ENCODE measurements at places on chromosomes 4 and X.

DNA sequence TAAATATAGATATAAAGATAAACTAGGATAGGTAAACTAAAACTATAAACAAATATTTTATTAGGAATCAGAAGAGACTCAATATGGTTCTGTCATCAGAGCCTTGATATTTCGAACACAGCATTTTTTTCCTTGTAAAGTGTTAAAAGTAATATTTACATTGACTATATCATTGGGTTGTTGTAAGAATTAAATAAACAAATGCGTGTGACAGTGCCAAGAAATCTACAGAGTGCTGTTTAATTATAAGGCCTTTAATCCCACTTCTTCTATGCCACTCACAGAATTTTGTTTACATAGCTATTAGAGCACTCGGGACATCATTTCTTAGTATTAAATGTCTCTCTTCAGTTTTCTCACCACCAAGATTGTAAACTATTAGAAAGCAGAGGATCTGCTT is 807.4 kb downstream of the FSTL5 start:
- no peak for DNase-seq

DNA sequence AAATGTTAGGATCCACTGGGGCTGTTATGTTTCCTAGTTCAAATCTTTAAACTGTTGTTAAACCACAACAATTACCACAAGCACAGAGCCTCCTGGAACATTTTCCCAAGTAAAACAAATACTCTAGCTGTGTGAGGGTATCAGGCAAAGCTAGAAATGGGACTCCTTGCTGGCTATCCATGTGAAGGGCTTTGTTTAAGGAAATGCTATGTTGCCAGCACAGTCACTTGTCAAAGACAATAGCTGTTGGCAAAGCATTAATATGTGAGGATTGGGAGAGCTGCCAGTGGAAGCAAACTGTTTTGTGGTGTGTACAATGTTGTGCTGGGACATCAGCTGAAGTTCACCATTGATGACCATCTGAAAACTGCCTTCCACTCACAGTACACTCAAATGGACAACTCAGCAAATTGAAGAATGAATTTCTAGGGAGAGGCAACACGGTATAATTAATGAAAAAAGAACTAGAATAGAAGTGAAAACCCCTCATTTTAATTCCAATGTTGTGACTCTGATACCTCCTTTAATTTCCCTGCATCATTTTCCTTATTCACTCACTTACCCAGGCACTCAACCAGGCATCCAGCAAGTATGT is 100.8 kb downstream of the ANXA3 start:
- DNase-seq, result no peak

- no peak for DNase-seq
These were observed 51.9 kb downstream of the TET2 start for GRCh38 chr4:105198541-105198940.

DNA sequence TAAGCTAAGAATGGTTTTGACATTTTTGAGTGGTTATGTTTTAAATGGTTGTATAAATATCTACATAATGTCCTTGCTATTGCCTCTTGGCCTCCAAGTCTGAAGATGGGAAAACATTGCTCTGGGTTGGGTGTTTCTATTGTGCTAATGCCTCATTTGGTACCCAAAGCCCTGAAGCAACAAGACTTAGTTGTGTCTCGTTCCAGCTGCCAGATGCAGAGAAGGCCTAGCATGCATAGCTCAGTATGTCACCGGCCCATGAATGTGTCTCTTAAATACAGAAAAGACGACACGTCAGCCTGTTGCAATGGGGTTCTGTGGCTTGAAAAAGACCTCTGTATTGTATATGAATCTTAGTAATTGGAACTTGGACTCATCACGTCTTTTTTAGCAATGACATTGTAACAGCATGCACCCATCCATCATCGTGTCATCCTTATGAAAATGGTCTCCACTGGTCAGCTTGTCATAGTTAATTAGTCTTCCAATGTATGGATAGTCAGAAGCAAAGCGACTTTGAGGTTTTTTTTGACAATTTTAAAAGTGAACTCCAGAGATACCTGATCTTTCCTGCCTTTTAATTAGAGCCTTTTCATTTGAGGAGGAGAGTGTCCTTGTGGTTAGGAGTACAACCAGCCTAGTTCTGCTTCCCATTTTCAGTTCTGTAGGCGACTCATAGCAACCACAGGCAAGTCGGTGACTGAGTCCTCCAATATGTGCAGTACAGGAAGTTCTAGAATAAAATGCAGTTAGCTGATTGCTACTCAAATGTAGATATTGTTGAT is 126.4 kb upstream of the GATB start:
- no peak for DNase-seq

- no peak for DNase-seq
These were observed 27.0 kb downstream of the OTUD4 start for GRCh38 chr4:145153181-145153903.

DNA sequence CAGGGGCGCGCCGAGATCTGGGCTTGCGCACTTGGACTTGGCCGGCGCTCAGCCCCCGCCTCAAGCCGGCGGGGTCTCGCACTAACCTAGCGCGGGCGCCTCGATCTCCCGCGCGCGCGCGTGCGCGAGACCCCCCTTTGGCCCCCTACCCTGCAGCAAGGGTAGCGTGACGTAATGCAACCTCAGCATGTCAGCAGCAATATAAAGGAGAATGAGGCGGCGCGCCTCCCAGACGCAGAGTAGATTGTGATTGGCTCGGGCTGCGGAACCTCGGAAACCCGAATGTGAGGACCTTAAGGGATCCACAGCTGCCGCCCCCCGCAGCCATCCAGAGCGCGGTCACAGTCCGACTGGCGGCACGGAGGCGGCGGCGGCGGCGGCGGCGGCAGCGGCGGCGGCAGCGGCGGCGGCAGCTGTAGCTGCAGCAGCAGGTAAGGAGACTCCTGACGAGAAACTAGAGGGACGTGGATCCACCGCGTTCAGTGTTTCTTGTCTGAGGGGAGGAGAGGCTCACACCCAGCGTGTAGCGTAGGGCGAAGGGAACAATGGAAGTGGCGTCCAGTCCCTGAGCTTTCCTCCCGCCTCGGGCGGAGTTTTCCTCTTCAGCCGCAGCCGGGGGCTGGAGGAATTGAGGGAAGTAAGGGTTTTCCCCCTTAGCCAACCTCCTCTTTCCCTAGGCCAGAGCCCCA is at the start of the genes SATL1 and ZNF711:
SATL1 (minus strand) TSS at position 19 of the 689 bp plus-strand sequence. CDS start 134,811 bp downstream, outside the sequence.
ZNF711 (plus strand) TSS at position 231 of the 689 bp plus-strand sequence. CDS start 3,582 bp downstream, outside the sequence.
- peak; percentile 38 for DNase-seq

DNA sequence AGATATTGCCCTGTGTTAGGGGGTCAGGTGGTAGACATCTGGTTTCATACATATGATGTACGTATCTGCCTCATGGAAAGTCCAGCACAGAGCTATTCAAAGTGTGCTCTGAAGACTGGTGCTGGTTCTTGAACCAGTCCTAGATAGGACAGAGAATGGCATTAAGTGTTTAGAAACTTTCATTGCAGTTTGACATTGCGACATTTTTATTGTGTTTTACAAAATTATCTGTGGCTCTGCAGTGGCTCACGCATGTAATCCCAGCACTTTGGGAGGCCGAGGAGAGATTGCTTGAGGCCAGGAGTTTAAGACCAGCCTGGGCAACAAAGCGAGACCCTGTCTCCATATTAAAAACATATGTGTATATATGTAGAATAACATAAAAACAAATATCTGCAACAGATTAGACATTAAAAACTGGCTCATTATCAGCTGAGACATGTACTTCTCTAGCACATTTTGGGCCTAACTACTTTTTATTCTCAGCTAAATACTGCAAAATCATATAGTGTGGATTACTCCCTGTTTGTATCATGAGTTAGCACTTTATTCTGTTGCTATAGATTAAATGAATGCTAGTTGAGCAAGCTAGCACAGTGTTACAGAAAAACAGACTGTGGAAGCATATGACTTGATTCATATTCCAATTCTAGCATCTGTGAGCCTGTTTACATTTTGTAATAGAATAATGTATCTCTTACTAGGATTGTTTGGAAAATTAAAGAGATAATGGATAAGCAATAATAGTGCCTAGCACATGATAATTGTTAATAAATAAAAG is 57.1 kb downstream of the USP9X start:
- no peak for DNase-seq

DNA sequence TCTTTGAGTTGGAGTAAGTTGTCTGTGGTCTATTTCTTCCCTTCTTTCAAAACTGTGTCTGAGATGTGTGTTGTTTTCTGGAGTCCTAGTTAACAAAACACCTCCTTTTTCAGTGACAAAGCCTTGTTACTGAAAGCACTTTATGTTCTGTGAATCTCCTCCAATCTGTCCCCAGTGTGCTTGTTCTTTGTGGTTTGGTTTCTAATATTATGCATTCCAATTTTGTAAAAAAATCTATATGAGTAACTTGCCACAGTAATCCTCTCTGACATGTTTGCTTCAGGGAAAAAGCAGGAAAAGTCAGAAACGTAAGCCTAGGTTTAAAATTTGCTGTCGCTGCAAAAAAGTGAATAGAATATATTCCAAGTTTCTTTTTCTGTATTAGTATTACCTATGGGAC is 12.4 kb downstream of the PRRG1 start:
- DNase-seq, result no peak

DNA sequence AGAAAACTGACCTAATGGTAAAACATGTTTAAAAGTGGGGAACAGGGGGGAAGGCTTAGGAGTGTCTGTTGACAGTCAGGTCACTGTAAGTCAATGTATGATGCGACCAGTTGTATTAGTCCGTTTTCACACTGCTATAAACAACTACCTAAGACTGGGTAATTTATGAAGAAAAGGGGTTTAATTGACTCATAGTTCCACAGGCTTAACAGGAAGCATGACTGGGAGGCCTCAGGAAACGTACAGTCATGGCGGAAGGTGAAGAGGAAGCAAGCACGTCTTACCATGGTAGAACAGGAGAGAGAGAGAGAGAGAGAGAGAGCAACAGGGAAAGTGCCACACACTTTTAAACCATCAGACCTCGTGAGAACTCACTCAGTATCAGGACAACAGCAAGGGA is 13.0 kb upstream of the PLAC1 start:
- no peak for DNase-seq

- DNase-seq, result no peak
These were observed 17.1 kb upstream of the AADAT start for GRCh38 chr4:170106900-170107299.

DNA sequence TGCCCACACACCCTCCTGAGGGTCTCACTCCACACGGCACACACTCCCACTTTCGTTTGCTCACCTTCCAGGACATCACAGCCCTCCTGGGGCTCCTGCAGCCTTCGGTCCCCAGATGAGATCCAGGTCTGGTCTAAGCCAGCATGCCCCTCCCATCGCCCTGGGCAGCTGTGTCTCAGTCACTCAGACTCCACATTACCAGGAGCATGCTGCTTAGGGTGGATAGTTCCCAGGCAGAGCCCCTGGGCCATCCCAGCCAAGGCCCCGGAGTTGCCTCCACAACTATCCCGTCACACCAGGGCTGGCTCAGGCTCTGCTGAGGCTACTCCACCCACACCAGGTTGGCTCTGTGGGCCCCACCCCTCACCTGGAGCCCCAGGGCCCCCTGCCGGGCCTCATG is 50.4 kb upstream of the PSAPL1 start:
- DNase-seq, result no peak

DNA sequence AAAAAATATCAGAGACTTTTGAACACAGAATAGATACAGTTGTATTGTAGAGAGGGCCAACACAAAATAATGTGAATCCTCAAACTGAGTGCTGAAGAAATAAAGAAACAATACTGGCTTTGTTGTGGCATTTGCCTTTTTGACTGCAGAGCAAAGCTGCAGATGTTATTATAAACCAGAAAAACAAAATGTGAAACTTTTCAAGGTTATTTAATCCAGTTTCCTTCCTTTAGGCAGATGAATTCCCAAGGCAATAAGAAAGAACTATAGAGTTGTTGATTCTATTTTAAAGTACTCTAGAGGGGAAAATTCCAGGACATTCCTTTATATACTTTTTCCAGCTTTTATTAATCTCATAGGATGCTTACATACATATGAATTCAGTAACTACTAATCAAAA is 186.8 kb downstream of the NDST4 start:
- no peak for DNase-seq

DNA sequence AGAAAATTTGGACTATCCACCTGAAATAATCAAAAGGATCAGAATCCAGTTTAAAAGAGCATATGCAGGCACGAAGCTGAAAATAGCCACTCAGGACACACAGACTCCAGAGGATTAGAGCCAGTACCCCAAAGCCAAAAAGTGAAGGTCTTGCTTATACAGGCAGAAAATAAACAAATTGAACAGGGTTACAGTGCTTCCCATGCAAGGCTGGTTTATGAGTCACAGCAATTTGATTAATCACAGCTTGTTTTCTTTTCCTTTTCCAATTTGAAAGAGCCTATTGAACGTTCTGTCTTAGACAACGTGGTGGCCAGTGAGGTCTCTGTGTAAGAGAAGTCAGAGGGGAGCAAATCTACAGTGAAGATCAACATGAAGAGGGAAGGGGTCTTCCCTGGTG is 10.2 kb downstream of the HGFAC start:
- DNase-seq, result no peak

DNA sequence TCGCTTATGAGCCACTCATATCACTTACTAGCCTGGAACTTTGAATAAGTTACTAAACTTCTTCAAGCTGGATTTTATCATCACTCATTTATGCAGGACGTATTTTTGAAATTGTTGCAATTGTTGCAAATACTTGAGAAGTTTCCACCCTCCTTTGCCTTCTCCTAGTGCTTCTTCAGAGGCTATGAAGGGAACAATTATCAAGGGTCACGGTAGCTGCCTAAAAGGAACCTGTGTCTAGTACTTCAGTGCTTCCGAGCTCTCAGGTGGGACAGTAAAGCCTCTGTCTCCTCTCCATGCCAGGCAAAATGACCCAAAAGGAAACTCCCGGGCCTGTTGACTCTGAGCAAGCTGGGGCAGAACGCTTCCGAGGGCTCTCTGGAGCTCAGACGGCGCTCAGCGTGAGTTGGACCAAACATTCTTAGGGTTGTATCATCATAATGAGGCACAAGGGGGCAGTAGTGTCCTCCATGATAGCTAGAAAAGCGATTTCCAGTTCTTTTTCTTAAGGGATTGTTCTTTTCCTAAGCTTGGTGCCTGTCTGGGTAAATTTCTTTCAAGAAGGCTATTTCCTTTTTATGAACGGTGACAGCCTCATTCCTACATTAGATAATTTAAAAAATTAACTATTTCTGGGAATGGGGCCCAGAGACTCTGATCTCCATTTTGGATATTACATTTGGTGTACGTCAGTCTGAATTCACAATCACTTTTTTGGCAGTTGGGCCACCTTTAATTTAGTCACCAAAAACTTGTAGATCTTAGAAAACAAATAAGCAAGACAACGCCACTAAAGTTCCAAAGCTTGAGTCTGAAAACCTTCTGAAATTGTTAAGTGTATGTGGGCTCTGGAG is 73.1 kb downstream of the PACRGL start:
- peak; percentile 15 for DNase-seq

- DNase-seq, result no peak
These were observed 5.1 kb downstream of the MORF4L2 start for GRCh38 chrX:103681443-103681842.

DNA sequence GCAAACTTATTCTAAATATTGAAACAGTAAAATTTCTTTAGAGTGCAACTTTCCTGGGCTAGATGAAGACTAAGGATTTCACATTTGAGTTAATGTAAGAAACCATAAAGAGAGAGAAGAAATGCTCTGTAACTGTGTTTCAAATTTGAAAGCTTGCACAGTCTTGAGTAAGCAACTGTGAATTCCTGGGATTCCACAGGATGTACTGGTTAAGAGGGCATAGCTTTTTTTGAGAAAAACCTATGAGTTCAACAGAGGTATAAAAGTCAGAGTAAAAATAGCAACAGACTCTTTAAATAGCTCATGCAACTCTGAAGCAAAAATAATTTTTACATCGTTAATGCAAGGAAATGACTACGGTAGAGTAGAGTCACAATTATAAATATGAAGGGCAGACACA is 25.5 kb downstream of the ZNF330 start:
- peak; percentile 64 for DNase-seq
